Stimulated activated CD4-positive, alpha-beta T cell treated with anti-CD3 and anti-CD28 coated beads, Interleukin-1b, Interleukin-23, amount 100 ng/mL, for 1 hour (primary cell): ENCODE measurements at places on chromosomes 12 and 14.
A peak's percentile ranks its signal among the peaks of the same experiment; 100 is the strongest.

- DNase-seq: no peak
Measured at GRCh38 chr14:101054671-101055070, 151.1 kb upstream of the RTL1 start.

GRCh38 chr12:45244561-45245343, 28.9 kb downstream of the ANO6 start:
- no peak for DNase-seq

DNA sequence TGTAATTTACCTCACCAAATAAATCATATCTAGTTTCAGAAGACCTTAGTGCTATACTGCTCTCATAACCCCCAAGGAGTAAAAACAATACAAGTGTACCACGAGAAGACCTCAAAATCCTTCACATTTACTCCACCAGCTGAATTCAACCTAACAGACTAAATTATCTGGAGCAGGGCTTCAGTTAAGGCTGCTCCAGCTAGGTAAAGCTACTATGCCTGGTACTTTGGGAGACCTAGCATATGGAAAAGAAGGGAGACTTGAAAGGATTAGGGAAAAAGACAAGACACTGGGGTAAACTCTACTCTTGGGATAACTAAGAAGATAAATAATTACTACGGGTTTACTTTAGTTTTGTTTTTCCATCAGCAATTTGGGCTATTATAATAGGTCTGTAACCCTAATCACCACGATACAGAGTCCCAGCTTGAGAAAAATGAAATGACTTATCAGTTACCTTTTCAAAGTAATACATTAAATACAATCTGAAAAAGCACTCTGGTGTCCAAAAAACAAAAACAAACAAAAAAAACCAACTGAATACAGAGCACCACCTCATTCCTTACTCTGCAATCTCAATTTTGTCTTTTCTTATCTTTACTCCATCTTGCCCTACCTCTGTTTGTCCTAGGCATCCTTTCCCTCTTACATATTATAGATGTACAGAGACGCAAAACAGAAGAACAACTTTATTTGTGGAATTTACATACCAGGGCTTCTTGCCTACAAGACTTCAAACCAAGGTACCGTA, 2.1 kb downstream of the EML5 start:
- no peak for DNase-seq

DNA sequence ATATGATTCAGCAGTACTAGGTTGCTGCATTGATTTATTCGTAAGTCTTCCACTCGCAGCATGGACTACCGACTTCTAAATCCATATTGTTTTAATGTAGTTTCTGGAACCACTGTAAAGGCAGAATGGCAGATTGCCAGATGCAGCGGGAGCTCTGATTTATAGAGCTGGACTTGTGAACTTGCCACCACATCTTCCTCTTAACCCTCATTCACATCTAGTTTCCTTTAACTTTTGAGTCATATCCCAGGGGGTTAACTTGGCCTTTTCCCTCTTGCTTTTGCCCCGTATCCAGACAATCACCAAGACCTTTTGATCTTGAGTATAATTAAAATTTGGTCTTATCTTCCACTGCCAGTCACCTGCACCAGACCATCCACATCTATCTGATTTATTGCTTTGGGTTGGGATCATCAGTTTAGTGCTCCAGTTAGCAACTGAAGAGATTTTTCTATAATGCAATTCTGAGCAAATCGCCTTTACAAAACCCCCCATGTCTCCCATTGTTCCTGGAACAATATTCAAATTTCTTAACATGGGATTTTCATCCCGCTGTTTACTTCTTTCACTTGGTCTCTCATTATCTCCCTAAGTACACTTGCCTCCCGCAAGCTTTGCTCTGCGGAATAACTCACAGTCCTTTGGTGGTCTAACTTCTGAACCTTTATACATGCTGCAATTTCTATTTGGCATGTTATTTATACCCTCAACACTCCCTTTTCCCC, 130.5 kb downstream of the ACSS3 start:
- DNase-seq: no peak

DNA sequence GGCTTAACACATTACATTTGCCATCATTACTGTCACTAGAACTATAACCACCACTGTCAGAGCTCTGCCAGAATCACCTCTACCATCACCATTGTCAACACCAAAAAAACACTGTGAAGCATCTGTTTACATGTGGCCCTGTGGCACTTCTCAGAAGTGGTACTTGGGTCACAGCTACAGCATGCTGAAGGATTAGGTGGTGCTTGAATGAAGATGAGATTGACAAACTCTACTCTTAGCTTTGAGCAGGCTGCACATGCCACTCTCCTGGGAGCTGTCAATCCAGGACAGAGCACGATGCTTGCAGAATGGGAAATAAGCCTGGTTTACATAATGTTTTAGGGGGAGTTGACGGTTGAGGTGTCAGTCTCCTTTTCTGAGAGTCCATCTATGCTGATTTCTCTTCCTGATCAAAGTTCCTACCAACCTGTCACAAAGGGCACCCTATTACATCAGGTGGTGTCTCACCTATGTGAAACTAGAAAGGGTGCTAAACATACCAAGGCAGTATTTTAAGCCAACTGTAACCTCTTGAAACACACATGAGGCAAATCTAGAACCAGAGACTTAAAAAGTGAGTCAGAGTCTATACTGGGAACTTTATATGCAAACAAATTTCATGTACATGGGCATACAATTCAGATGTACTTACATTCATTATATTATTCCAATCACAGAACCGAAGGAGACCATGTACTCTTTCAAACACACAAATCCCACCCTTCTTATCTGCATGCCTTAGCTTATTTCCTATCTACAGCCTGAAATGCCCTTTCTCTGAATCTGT, 258.7 kb downstream of the EMP1 start:
- no peak for DNase-seq

GRCh38 chr14:79629411-79630287, 581.7 kb downstream of the DIO2 start:
- no peak for DNase-seq

DNA sequence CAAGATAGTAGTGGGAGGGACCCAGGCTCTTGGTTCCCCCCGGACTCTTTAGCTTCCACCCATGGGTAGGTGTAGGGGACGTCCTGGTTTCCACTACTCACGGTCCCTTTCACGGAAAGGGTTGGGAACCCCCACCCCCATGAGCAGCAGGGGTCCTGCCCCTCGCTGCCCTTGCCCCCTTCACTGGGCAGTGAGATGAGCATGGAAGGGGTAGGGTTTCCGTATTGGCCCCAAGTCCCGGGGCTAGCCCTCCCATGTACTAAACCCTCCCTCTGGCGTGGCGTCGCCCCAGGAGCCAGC, 12.7 kb downstream of the AGAP2 start:
- no peak for DNase-seq

DNA sequence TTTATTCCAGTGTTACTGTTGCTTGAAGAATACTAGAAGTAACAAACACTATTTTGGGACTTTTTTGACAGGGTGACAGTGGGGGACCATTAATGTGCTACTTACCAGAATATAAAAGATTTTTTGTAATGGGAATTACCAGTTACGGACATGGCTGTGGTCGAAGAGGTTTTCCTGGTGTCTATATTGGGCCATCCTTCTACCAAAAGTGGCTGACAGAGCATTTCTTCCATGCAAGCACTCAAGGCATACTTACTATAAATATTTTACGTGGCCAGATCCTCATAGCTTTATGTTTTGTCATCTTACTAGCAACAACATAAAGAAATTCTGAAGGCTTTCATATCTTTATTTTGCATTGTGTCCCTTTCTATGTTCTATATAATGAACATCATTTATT, 44.5 kb downstream of the TMPRSS12 start:
- DNase-seq: no peak

- DNase-seq: no peak
Measured at GRCh38 chr12:50635364-50635763, 128.5 kb upstream of the ATF1 start.

GRCh38 chr14:100303925-100304324, 2.3 kb downstream of the SLC25A29 start:
- no peak for DNase-seq

GRCh38 chr12:43758247-43758727, 303 bp downstream of the PUS7L start:
- no peak for DNase-seq

- DNase-seq: peak; percentile 37
Measured at GRCh38 chr14:34322940-34323418, 139.1 kb downstream of the SPTSSA start.

DNA sequence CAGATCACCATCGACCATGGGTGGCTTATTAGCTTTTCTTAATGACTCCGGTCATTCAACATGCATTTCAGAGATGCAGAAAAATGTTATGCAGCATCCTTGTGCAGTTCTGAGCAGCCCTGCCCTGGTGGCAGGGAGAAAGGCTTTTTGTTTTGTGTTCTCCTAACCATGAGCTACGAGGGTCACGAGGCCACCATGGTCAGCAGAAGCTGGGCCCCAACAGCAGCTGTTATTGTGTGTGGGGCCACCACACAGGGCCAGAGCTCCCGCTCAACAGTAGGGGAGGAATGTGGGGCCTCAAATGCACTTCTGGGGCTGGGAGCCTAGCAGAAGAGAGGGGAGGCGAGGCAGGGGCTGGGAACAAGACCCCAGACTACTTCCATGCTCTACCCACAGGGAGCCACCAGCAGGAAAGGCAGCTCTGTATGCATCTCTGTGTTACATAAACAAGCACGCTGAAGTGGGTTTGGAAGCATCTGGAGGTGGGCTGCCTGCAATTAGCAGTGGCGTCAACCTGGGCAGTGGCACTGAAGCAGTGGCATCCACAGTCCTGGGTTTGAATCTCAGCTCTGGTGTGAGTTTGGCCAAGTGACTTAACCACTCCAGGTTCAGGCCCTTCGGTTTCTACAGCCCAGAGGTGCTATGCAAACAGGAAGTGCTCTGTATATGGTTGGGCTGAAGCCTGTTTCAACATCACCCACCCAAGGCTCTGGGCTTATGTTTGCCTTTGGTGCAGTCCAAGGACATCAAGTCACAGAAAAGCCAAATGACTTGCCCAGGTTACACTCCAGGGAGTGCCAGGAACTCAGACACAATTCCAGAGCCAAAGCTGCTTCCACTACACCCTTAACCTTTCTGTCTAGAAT, 16.3 kb downstream of the GLTP start:
- DNase-seq: no peak

DNA sequence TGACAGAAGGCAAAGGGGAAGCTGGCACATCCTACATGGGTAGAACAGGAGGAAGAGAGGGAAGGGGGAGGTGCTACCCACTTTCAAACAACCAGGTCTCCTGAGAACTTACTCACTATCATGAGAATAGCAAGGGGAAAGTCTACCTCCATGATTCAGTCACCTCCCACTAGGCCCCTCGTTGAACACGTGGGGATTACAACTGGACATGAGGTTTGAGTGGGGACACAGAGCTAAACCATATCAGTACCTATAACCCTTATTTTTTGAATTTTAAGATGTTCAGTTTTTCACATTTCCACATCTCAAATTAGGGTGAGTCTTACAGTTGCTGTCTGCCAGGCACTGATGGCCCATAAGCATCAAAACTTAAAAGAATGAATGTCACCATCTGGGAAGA, 80.2 kb upstream of the ST8SIA1 start:
- no peak for DNase-seq

- DNase-seq: no peak
Measured at GRCh38 chr14:81402123-81402495, 2.0 kb upstream of the STON2 start.

DNA sequence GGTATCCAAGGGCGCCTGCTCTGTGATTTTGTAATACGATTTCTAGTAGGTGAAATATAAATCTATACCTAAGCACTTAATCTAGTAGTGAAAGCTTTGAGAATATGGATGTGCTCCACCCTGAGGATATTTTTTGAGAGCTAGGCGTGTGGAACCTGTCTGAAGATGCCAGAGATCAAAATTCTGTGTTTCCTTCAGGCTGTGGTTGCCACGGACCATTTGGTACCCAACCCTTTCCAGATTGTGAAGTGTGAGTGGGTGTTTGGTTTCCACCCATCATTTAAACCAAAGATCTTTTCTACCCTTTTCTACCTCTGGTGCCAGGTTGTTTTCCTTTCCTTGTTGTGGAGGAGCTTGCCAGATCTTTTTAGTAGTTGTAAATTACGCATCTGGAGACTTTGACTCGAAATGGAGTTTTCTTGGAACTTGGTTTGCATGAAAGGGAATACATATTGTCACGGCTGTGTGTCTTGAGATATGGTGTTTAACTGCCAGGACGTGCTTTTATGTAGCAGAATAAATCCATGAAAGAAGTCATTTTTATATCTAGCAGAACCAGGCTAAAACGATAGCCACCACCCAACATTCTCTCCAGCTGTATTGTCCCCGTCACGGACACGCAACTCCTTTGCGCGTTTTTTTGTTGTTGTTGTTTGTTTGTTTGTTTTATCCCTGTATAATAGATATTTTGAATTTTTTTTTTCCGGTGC, 2.2 kb downstream of the LRFN5 start:
- DNase-seq: no peak

DNA sequence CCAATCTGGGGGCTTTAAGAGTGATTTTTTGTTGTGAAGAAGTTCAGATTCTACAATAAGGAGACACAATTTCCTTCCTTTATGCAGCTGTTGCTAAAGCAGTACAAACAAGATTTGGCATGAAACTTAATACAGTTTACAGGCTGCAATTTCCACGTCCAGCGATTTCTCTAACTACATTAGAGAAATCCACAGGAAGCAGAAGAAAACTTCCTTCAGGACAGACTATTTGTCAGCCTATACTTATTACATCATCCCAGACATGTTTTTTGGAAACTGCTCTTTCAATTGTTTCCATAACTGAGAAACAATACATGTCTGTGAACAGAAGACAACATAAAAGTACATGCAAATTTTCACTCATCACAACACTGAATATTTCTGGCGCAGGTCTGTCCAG, 204.3 kb downstream of the TTC7B start:
- no peak for DNase-seq

- no peak for DNase-seq
Measured at GRCh38 chr14:77058785-77059184, 30.3 kb upstream of the IRF2BPL start.

- DNase-seq: no peak
Measured at GRCh38 chr14:51081209-51081608, 13.7 kb downstream of the TRIM9 start.

- no peak for DNase-seq
Measured at GRCh38 chr12:19456176-19456575, 16.9 kb downstream of the AEBP2 start.

DNA sequence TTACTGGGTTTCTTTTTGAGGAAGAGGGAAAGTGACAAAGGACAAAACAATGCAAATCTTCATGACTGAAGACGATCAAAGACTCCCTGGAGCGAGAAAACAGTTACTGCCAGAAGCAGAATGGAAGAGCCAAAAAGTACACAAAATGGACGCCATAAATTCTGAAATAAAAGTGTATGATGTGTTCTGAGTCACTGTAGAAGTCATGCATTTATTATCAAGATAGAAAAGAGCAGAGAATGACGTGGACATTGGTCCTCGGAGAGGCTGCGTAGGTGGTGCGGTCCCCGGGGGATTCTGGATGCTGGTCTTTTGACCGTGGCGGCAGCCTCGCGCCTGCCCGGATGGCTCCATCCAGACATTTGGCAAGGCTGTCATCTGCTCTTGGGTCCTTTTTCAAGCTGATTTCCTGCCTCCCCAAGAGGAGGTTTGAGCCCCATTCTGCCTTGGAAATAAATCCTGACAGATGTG, 52.8 kb downstream of the C14orf132 start:
- DNase-seq: no peak
